ENCODE measurements at places on chromosomes 4 and X.

- DNase-seq = no peak
These were observed 1604.2 kb downstream of the STIM2 start for GRCh38 chr4:28464823-28465222.

DNA sequence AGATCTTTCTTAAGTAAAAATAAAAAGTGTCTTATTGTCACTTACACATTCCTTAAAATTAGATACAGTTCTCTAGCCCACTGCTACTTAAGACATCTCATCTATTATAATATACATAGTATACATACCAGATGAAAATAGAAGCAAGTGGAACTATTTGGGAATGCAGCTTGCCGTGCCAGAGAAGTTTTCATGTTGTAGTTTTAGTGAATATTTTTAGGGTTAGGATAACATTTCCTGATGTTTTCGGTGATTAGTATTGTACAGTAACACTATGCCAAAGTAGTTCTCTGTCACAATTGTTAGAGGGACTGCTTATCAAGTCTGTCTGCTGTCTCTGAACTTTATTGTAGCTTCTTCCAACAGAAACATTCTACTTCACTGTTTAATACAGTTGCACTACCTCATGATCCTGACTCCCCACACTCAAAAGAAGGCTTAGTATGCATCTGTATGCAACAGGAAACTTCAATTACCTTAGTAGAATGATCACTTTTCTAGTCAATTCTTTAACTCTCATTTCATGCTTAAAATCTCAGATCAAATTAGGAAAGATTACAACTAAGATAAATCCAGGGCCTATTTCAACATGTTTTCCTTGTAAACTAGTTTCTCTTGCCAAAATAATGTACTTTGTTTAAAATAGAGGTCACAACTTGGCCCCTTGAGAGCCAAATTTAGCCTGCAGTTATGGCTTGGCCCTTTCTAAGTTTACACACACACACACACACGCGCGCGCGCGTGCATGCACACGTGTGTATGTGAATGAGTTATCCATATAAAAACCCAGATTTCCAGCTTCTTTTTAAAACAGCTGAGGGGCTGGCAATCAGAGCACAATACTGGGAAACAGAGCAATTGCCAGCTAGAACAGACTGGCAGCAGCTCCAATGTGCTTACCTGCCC is 42.3 kb upstream of the SRPX start:
- no peak for DNase-seq

- no peak for DNase-seq
These were observed 150.4 kb upstream of the NOCT start for GRCh38 chr4:138864961-138865720.

- no peak for DNase-seq
These were observed 19.2 kb downstream of the LAMTOR3 start for GRCh38 chr4:99875071-99875470.

DNA sequence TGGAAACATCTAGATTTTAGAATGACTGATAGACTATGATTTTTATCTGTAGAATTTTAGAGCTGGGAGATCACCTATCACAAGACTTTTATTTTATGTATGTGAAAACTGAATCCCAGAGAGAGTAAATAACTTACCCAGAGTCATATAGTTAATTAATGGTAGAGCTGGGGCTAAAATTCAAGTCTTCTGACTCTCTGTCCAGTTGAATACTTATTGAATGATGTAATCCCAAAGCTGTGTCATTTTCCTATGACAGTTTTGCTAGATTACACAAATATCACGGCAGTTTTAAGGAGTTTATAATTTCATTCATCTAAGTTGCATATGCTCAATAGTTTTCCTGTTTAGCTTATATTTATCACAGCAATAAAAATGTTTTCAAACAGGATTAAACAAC is 6.7 kb downstream of the NRK start:
- no peak for DNase-seq

- no peak for DNase-seq
These were observed 41.9 kb upstream of the FAM47B start for GRCh38 chrX:34900691-34901090.

DNA sequence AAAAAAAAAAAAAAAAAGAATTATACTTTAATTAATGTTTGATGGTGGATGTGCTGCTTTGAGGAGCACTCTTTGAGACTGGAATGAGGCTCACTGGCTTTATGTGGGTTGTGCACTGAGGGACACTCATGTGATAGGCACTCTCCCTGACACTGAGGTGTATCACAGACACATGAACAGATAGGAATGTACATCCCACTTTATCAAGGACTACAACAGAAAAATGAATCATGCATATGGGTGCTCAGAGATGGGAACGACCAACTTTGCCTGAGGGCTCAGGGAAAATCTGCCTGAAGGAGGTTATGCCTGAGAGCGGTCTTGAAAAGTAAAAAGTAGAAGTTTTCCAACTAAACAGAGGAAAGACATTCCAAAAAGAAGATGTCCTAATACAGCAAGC is 97.7 kb upstream of the RBPJ start:
- DNase-seq = no peak

DNA sequence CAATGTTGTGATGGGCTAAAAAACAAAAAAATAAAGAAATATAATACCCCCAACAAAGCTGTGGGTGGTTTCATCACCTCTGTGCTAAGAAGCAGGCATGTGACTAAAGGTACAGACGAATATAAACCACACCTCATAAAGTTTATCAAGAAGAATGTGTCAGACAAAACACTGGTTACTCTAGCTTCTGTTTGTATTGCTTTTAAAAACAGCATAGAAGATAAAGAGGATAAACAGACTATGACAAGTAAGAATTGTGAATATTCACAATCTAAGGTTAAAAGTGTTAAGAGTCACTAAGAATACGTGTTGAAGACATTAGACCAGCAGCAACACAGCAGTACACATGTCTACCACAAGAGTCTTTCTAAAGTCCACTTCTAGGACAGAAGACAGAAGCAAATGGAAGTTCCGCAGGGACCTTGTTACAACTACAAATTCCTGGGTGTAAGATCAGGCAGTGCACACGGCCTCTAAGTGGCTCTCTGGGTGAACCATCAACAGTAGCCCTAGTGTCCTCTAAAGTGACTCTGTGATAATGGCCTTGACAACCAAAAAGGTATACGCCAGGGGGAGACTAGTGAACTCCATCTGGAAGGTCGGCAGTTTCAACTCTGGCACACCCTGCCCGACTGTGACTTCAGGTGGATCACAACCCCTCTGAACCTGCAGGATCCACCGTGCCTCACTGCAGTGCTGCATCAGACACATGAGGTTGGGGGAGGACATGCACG is 8.3 kb upstream of the FGFBP2 start:
- DNase-seq = no peak

DNA sequence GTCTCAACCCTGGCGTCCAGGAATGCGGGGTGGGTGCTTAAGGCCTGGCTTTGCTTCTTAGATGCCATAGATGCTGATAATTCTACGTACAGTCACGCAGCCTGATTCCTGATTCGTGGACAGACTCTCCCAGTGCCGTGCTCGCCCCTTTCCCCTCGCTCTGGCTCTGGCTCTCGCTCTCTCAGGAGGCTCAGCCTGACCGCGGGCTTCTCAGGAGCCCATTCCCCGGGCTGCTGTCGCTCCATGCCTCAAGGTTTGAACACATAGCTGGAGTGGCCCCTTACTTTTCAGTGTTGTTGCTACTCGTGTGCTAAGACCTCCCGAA is 59.2 kb upstream of the ZC4H2 start:
- DNase-seq = no peak

DNA sequence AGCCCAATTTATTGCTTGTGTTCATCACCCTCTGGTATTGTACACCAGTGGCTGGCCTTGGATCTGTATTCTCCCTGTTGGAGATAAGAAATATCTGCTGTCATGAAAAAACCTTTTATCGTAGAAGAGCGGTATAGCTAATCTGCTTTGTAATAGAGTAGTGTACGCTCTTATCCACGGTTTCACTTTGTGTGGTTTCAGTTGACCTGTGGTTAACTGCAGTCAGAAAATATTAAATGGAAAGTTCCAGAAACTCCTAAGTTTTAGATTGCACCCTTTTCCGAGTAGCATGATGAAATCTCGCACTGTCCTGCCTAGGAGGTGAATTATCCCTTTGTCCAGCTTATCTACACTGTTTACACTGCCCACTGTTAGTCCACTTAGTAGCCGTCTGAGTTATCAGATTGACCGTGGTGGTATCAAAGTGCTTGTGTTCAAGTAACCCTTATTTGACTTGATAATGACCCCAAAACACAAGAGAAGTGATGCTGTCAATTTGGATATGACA is 42.4 kb downstream of the KDM6A start:
- no peak for DNase-seq

- DNase-seq = no peak
These were observed 1.3 kb downstream of the CNGA1 start for GRCh38 chr4:48015216-48015615.

Measured in activated CD8-positive, alpha-beta memory T cell treated with anti-CD3 and anti-CD28 coated beads, Interleukin-2, amount 50 U/mL, for 48 hours (primary cell).